ENCODE measurements at places on chromosomes 2 and 18.
A peak's percentile ranks its signal among the peaks of the same experiment; 100 is the strongest.

- peak; percentile 31 for DNase-seq
Measured at GRCh38 chr2:160687629-160688028, 194.0 kb upstream of the RBMS1 start.

DNA sequence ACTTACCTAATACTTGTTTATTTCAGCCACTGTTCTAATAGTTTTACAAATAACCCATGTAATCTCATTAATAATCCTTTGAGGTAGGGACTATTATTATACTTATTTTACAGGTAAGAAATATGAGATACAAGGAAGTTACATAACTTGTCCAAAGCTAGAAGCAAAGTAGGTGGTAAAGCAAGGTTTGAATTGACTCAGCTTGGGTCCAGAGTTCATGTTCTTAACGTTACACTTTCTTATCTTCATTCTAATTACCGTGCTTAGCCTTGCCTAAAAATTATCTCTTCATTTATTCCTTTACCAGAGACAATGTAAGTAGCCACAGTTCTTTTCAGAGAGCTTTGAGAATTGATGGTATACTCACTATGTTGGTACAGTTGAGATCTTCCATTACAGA lies 743.6 kb downstream of the KCNJ3 start:
- no peak for DNase-seq

DNA sequence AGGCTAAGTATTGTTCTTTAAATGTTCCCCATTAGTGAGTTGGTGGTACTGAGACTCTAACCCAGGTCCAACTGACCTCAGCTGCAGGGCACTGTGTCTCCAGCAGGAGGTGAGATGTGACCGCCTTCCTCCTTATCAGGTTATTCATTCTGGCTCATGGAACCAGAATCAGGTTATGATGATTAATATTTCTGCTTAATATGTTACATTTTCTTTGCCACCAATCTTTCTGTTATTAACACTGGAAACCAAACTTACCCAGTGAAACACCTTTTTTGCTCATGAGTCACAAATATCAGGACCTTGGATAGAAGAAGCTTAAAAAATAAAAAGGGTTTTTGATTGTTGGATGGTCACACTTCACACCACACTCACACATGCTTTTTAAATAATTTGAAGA lies 85.4 kb downstream of the DPP4 start:
- no peak for DNase-seq

- DNase-seq: no peak
Measured at GRCh38 chr2:99485824-99486223, 4.0 kb downstream of the REV1 start.

GRCh38 chr2:121955872-121956271 lies 200.4 kb downstream of the TSN start:
- no peak for DNase-seq

- DNase-seq: no peak
Measured at GRCh38 chr18:79513381-79514081, 117.8 kb downstream of the NFATC1 start.

DNA sequence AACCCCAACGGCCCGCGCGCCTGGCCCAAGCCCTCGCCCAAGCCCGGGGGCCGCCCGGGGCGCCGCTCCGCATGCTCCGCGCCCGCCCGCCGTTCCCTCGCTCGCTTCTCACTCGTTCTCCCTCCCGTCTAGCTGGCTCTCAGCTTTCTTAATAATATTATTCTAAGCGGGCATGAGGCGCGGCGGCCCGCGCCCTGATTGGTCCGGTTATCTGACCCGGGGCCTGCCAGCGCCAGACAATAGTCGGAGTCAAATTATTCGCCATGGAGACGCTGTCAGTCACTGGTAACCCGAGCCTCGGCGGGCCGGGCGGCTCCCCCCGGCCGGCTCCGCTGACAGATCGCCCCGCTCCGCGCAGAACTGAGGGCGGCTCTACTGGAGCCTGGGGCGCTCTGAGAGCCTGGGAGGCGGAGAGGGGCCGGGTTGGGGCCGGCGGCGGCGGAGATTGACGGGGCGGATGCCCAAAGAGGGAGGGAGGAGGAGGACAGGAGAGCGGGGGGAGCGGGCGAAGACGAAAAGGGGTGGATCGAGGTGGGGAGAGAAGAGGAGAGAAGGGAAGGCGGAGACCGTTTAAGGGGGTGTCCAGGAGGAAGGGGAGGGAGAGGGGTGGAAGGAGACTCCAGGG lies at the start of gene SIX2:
Gene SIX2 (minus strand): TSS at position 150 of the 625 bp plus-strand sequence. CDS start 342 bp downstream, outside the sequence.
- peak; percentile 95 for DNase-seq

Data from NCI-H774 (cell line).